ENCODE measurements at places on chromosomes 12 and 14.

DNA sequence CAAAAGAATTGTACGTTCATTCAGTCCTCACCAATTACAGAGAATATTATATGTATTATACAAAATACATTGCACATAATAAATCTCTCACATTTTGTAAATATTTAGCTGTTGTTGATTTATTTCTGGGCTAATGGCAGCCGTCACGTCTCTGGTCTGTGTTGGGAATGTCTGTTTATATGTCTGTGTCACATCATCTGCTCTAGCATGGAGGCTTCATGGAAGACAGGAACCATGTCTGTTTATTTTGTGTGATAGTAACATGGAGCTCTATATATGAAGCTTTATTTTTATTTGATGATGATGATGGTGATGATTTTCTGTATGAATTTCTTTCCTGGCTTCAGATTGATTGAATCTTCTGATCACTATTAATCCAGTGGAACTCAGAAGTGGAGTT lies 138.4 kb downstream of the RAD51B start:
- DNase-seq, result no peak

- no peak for DNase-seq
Observed at GRCh38 chr14:56482310-56482911, 97.2 kb upstream of the TMEM260 start.

DNA sequence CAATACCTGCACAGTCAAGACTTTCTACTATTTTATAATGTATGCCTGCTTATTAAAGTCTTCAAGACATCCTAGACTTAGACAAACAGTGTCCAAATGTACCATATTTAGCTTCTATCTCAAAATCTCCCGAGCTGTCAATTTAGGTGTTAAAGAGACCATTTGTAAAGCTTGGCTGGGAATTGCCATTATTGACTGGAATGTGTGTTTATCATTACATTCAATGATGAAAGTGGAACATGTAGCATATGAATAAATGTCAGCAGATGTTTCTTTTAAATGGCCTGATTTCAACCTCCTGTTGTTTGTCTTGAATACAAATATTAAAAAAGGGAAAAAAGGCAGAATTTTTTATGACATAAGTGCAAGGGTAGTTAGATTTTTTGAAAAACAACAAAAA lies 572.3 kb downstream of the PRKD1 start:
- DNase-seq, result no peak

DNA sequence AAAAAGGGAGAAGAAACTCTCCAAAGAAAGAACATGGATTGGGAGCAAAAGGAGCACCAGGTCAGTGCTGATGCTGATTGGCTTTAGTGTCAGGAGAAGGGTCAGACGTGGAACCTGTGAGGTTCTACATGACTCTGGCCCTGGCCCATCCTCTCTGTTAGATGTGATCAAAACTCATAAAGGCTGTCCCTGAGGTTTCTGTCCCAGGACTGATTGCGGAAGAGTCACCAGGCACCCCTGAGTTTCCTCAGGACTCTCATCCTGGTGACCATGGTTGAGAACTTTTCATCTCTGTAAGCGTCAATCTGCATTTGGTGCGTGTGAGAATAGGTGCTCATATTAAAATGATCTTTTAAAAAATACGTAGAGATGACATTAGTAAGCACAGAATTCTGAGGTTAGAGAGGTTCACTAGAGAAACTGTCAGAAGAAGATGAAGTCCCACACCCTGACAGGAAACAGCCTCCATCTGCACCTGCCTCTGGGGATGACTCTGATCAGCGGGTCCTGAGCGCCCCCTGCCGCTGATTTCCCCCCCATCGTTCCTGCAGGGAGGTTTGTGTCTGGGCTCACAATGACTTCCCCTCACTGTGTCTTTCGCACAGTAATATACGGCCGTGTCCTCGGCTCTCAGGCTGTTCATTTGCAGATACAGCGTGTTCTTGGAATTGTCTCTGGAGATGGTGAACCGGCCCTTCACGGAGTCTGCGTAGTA lies 741.8 kb downstream of the TMEM121 start:
- DNase-seq, result peak; percentile 80

DNA sequence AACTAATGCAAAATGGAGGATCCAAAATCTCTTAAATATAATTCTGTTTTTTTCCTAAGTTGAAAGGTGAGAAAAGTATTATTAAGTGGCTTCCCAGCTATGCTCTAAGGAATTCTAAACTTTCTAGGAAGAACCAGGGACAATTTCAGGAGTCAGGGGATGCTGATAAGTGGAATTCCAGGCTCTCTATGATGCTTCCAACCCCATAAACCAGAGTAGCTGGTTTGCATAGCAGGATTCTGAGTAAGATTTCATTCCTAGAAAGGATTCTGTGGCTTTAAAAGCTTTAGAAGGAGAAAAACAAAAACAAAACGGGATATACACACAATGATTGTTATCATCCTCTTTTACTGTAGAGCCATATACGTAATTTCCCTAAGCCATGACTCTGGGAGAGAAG lies 93.9 kb downstream of the SLC16A7 start:
- no peak for DNase-seq

DNA sequence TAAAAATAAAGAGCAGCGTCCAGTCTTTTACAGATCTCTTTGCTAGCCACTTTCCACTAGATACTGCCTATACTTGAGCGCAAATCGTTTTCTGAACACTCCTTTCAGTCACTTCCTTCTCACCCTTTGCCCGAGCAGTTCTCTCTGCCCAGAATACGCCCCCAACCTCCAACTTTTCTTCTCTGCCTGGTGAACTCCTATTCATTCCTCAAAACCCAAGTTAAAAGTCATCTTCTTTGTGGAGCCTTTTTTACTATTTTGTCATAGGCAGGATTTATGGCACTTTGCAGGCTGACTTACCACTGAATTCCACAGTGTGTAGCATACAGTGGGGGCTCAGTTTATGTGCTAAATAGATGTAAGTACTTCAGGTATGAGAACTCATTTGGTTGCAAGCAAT lies 4.0 kb downstream of the CCDC63 start:
- DNase-seq, result no peak

GRCh38 chr14:71209888-71210287 lies 302.6 kb downstream of the PCNX1 start:
- DNase-seq, result no peak

DNA sequence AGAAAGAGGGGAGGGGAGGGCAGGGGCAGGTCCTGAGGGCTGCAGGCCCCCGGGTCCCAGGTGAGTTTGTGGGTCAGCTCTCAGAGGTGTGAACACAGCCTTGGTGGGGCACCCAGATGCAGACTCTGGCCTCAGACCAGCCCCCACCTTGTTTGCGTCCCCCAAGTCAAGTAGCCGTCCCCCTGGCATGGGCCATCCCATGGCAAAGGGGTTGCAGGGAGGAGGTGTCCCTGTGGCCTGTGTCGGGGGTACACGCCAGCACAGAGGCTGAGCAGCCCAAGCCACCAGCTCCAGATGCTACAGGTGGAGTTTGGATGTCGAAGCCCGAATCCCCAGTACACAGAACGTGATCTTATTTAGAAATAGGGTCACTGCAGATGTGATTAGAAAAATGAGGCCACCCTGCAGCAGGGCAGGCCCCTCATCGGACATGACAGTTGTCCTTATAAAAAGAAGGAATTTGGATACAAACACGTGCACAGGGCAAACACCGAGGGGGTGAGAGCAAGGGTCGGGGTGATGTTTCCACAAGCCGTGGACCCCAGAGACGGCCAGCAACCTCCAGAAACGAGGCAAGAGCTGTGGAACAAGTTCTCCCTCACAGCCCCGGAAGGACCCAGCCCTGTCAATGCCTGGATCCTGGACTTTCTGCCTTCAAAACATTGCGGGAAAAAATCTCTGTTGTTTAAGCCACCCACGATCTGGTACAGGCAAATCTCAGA lies 141.2 kb upstream of the C14orf180 start:
- no peak for DNase-seq

DNA sequence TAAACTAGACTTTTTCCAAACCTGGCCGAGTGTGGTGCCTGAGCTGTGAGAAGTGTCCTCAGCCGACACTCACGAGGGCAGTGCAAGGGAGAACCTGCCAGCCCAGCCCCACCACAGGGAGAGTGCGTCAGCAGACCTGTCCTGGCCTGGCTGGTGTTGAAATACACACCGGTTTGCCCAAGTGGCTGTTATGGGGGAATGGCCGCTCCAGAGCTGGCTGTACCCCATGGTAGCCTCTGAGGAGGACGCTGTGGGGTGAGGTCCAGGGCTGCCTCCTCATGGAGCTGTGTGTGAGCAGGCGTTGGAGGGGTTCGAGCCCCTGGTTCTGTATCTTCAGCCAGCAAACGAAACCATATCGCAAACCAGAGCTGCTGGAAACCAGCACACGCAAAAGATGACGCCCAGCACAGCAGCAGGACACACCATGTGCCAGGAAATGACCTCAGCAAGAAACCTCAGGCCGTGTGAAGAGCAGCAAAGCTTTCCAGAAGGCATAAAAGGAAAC lies 9.4 kb downstream of the ANKRD9 start:
- DNase-seq, result no peak

GRCh38 chr12:11667171-11667570 lies 17.7 kb downstream of the ETV6 start:
- no peak for DNase-seq

GRCh38 chr12:116247377-116247776 lies 30.1 kb downstream of the MED13L start:
- DNase-seq, result no peak

- no peak for DNase-seq
Observed at GRCh38 chr14:57871459-57872080, 5.7 kb upstream of the SLC35F4 start.

GRCh38 chr12:72610854-72611358 lies 338.7 kb downstream of the TRHDE start:
- no peak for DNase-seq

- no peak for DNase-seq
Observed at GRCh38 chr14:85675957-85676356, 146.0 kb downstream of the FLRT2 start.

GRCh38 chr12:11765817-11766794 lies 116.6 kb downstream of the ETV6 start:
- DNase-seq, result peak; percentile 60

DNA sequence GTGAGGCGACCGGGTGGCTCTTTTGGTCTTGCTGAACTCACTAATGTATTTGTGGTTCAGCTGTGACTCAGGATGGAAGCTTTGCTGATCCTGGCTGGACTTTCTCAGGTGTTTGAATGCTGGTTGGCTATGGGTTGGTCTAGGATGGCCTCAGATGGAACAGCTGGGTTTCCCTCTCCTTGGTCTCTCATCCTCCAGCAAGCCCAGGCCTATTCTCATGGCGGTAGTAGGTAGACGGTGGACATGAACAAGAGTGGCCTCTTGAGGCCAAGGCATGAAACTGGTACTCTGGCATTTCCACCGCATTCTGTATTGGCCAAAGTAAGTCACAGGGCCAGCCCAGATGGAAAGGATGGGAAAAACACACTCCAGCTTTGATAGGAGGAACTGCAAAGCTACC lies 11.8 kb upstream of the POLR3B start:
- no peak for DNase-seq

- DNase-seq, result peak; percentile 51
Observed at GRCh38 chr14:53190938-53191337, 37.8 kb upstream of the DDHD1 start.
